ENCODE measurements at places on chromosomes 6 and 20.

GRCh38 chr6:73341335-73341734, 12.7 kb downstream of the DPPA5 start:
- no peak for DNase-seq

DNA sequence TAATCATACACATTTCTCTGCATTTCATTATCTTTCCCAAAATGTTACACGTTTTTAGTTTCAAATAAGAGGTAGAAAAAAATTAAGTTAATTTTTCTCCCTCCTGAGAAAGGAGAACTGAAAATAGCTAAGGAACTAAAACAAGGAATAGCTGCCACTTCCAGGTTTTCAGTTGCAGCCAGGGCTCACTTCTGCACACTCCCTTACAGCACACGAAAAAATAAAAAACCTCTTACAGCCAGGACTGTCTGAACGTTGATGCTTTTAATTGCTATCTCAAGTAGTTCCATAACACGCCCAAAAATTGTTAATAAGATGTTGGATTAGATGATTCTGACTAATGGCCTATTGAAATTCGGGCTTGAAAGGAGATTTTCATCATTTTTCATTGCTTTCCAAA, 153.7 kb upstream of the THBS2 start:
- DNase-seq = no peak

GRCh38 chr20:47857569-47858464, 72.5 kb upstream of the SULF2 start:
- peak; percentile 57 for DNase-seq

- DNase-seq = no peak
Measured at GRCh38 chr6:38024908-38025307, 205.4 kb downstream of the ZFAND3 start.

- no peak for DNase-seq
Measured at GRCh38 chr6:42774201-42774600, 7.7 kb upstream of the BICRAL start.
